ENCODE measurements at places on chromosomes 11 and 22.

DNA sequence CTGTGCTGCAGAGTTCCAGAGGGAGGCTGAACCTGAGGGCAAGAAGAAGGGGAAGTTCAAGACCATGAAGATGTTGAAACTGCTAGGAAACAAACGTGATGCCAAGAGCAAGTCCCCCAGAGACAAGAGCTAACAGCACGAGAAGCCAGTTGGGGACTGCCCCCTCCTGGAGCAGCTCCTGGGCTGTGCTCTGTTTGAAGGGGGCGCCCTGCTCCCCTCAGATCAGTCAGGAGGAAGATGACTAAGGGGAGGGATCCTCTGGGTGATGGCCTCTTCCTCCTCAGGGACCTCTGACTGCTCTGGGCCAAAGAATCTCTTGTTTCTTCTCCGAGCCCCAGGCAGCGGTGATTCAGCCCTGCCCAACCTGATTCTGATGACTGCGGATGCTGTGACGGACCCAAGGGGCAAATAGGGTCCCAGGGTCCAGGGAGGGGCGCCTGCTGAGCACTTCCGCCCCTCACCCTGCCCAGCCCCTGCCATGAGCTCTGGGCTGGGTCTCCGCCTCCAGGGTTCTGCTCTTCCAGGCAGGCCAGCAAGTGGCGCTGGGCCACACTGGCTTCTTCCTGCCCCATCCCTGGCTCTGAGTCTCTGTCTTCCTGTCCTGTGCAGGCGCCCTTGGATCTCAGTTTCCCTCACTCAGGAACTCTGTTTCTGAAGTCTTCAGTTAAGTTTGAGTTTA is 12.6 kb downstream of the C22orf23 start:
- DNase-seq, result no peak

DNA sequence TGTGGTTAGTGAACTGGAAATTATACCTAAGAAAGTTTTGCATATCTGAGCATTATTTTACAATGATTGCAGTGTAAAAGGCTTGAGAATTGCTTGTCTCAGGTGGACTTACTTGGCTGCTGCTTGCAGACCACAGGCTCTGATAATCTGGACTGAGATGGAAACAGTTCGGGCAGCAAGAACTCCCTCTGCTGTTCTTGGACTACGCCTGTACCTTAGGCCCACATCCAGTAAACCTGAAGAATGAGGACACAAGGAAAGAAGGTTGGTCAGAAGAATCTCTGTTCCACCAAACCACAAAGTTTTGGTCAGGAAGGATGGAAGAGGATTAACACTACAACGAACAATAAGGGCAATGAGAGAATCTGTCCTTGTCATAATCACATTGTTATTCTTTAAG is 80.1 kb downstream of the C2CD3 start:
- no peak for DNase-seq

GRCh38 chr11:60088364-60088763 is at the start of gene MS4A2:
TSS of gene MS4A2 (plus strand) at chr11:60088664. CDS start at chr11:60088766, 102 bp downstream.
- no peak for DNase-seq

GRCh38 chr22:40671796-40672360 is 7.4 kb upstream of the MCHR1 start:
- no peak for DNase-seq

GRCh38 chr11:94806419-94806818 is 38.3 kb downstream of the AMOTL1 start:
- no peak for DNase-seq

GRCh38 chr22:36374603-36375024 is 13.2 kb downstream of the MYH9 start:
- no peak for DNase-seq

GRCh38 chr11:13851691-13852090 is 110.8 kb upstream of the SPON1 start:
- no peak for DNase-seq

DNA sequence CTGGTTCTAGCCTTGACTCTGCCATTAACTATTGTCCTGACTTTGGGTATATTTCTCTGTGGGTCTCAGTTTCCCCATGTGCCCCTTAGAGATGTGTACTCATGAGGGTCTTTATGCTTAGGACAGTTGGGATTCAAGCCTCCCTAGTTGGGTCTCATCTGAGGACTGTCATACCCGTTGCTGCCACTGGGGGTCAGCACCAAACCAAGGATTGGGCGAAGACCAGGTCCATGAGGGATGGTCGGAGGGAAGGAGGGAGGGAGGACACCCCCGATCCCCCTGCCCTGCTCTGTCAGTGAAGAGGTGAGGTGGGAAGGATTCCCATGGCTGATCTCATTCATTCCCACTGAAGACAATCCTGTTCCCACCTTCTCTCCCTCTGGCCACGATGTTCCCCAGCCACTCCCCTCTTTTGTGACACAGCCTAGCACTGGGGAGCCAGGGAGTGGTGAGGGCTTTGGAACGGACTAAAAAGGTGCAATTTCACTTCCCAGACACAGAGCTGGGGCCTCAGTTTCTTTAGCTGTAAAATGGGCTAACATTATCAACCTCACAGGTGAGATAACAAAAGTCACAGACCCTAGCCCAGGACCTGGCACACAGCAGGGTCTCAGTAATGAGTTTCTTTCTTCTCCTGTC is 12.4 kb upstream of the KLHL35 start:
- DNase-seq, result no peak

- no peak for DNase-seq
These were observed 27.9 kb downstream of the ADAMTS15 start for GRCh38 chr11:130476200-130476921.

Data from NCI-H187 treated with DMSO at 0.1 percent for 48 hours (cell line).